ENCODE measurements at places on chromosomes 13 and 19. TPM values are rescaled to one million over a fixed set of nuclear protein-coding genes. Genes with fewer than 3 reads are reported as not detected.

The CGB3 gene
- not detected for total RNA-seq

The KLHL1 gene
- total RNA-seq: not detected

The RFX1 gene
- 2.4 TPM for total RNA-seq

The MUC16 gene
- under 0.01 TPM for total RNA-seq

The ZNF728 gene
- total RNA-seq: not detected

The C19orf38 gene
- total RNA-seq: not detected

The CD33 gene
- total RNA-seq: not detected

The SMAD9 gene
- total RNA-seq: 5.0 TPM

The PSG2 gene
- total RNA-seq: not detected

The RNF17 gene
- total RNA-seq: not detected

The TLE2 gene
- 20.6 TPM for total RNA-seq

The SYNGR4 gene
- total RNA-seq: not detected

The TGFB1 gene
- 18.2 TPM for total RNA-seq

DNA sequence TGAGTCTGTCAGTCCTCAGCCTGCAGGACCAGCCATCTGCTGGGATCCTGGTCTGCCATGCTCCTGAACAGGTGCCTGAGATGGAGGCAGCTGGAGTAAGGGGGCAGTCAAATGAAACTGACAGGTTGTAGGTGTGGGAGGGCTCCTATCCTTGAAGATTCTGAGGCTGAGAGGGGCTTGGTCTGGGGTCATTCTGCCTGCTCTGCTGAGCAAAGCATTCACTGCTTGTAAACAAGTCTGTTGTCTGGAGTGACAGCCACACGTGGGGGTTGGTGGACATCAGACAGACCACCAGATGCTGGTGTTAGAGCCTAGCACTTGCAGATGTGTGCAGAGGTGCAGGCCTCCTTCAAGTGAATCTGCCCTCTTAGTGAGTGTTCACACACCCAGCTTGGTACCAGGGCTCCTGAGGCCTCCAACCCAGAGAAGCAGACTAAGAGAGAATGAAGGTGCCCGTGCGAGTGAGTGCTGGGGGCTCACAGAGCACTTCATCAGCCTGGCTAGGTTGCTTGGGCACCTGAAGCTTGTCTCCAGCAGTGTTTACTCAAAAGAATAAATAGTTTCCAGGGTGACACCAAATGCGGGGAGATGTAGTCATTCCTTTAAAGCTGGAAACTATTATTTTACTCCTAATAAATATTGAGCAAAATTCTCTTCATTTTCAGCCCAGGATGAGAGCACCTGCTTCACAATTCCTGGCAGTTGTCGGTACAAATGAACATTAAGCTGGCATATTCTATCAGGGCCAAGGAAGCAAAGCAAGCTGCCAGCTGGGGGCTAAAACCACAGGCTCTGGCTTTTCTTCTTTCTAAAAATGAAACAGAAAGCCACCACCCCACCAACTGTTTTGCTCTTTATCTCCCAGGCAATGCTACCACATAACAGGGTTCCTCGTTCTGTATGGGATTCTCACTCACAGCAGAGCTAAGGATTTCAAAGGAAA, 82.3 kb downstream of the RNASEH2B start:
- DNase-seq: no peak

- DNase-seq: no peak
Observed at GRCh38 chr13:61810065-61810464, 394.4 kb upstream of the PCDH20 start.

GRCh38 chr19:55383279-55384130, 587 bp downstream of the TMEM238 start:
- DNase-seq: peak; percentile 29

- no peak for DNase-seq
Observed at GRCh38 chr13:45718063-45718462, 15.9 kb downstream of the CBY2 start.

- no peak for DNase-seq
Observed at GRCh38 chr13:67217880-67218279, 12.3 kb downstream of the PCDH9 start.

DNA sequence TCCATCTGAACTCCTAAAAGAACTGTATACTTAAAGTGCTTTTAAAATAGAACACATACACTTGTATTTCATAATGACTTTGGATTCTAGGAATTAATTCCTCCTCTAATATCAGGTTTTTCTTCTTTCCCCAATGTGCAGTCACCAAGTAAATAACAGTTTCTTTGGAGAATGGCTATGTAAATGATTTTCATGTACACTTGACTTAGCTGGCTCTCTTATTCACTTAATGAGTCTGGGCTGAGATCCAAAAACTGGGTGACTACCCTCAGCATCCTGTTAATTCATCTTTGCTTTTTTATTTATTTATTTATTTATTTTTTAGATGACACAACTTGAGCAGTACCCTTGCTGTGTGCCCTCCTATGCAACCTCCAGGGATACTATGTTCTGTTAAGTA, 1003.7 kb downstream of the SLITRK1 start:
- no peak for DNase-seq

DNA sequence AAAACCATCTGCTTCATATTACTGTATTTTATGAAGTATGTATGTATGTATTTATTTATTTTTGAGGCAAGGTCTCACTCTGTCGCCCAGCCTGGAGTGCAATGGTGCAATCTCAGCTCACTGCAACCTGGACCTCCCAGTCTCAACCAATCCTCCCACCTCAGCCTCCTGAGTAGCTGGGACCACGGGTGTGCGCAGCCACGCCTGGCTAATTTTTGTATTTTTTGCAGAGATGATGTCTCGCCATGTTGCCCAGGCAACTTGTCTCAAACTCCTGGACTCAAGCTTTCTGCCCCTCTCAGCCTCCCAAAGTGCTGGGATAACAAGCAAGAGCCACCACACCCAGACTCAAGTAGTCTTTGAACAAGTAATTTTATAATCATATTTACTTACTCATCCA, 5.5 kb downstream of the KATNAL1 start:
- DNase-seq: no peak

DNA sequence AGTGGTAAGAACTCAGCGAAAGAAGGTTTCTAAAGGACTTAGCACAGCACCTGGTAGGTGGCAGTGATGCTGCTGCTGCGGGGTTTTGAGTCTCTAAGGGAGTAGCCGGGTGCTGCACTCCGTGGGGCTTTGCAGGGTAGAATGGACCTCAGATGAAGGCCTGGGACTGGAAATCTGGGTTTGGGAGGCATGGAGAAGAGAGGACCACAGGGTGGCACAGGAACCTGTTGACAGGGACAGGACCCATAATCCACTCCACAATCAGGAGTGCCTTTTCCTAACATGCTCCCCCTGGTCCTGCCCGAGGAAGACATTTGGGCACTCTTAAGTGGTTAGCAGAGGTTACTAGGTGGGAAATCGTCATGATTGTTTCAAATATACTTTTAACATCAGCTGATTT, 29.8 kb downstream of the TDRD12 start:
- DNase-seq: no peak

GRCh38 chr19:8571006-8571411, 6.2 kb downstream of the MYO1F start:
- DNase-seq: no peak

GRCh38 chr19:29293292-29293691, 80.3 kb upstream of the UQCRFS1 start:
- no peak for DNase-seq

DNA sequence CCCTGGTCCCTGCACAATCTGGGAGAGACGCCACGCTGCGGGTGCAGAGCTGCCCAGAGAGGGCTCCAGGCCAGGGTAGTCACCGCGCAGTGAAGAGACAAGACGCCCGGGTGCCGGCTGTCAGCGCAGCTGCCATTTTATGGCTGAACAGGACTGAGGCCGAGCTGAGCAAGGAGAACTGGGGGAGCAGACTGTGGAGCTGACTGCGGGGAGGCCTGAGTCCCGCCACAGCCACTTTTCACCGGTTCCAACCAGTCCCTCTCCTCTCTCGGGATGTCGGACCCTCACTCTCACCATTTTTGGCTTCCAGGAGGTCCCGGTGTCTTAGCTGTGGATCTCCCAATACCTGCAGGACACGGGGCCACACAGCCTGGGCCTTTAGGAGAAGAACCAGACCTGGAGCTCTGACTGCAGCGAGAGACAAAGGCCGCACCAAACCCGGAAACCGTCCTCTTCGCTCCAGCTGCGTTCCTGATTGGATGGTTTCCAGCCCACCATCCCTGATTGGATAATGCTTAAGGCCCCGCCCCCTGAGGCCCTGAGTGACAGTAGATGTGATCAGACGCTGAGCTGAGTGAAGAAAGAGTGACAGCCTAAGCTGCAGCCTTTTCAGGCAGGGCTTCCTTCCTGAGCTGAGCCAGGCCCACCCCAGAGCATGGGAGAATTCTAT, at the start of gene ZNF626:
Gene ZNF626, minus strand, starts transcription at position 422 of the 670 bp plus-strand sequence. Its CDS starts 125 bp downstream, at position 297.
- DNase-seq: peak; percentile 90

- no peak for DNase-seq
Observed at GRCh38 chr13:79992111-79992510, 348.8 kb downstream of the SPRY2 start.

GRCh38 chr19:52691737-52692136, 43.1 kb downstream of the ZNF611 start:
- no peak for DNase-seq

DNA sequence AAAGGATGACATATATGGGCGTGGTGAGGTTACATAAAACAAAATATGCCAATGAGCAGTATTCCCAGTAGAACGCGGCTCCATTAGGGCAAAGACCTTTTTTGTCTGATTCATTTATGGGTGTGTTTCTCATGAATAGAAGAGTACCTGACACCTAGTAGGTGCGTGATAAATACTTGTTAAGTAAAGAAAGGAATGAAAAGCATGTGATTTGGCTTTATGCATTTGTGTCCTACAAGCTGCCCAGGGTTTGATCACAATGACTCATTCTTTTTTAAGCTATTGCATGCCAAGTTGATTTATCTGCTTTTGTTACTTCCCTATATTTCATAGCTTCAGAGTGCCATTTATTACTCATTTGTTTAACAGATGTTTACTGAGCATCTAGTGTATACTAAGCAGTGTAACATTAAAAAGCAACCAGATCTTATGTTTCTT, 19.1 kb upstream of the KCTD4 start:
- DNase-seq: no peak

DNA sequence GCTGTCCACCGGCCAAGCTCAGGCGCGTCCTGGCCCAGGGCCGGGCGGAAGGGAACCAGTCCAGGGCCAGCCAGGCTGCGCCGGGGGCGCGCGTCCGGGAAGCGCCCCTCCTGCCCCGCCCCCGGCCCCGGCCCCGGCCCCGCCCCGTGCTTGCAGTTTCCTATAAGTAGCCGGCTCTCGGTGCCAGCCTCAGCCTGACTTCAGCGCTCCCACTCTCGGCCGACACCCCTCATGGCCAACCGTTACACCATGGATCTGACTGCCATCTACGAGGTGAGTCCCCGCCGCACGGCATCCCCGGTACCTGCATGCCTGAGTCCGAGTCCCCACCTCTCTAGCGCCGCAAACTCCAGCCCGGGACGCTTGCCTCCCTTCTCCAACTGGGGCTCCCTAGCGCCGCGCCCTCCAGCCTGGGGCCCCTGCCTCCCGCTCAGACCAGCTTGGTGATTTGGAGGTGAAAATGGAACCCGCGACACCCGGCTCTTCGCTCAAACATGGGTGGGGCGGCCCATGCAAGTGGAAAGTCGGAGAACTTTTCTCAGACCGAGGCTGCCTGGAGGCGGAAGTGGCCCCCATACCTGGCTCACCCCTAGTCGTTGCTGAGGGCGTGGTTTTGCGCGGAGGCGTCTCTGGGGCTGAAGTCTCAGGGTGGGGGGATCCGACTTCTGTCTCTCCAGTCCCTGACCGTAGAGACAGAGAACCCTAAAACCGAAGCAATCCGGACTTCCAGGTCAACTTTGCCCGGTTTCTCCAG, at the start of gene ZFP36:
Gene ZFP36, plus strand, starts transcription at position 192 of the 754 bp plus-strand sequence. Its CDS starts 58 bp downstream, at position 250.
- no peak for DNase-seq

DNA sequence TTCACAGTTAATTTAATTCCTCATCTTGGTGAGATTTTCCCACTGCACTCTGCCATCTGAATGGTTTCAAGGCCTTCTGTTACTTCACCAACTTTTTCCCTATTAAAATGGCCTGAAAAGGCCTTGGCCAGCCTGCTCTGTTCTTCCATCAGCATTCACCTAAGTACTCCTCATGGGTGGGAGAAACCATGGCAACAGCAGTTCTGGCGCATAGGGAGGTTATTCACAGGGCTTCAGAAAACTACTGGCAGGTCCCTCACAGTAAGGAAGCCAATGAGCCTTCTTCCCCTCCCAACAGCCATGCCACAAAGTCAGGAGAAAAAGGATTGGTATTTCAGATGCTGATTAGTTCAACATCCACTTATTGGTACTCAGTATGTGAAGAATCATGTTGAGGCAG, 17.2 kb upstream of the GJB2 start:
- DNase-seq: no peak

GRCh38 chr13:36357692-36358091, 11.5 kb upstream of the SPART start:
- no peak for DNase-seq

- DNase-seq: no peak
Observed at GRCh38 chr19:49515767-49516166, 3.3 kb downstream of the FCGRT start.
